Brain (organoid and tissue), 16 donors: ENCODE measurements at places on chromosomes 13 and 19.

DNA sequence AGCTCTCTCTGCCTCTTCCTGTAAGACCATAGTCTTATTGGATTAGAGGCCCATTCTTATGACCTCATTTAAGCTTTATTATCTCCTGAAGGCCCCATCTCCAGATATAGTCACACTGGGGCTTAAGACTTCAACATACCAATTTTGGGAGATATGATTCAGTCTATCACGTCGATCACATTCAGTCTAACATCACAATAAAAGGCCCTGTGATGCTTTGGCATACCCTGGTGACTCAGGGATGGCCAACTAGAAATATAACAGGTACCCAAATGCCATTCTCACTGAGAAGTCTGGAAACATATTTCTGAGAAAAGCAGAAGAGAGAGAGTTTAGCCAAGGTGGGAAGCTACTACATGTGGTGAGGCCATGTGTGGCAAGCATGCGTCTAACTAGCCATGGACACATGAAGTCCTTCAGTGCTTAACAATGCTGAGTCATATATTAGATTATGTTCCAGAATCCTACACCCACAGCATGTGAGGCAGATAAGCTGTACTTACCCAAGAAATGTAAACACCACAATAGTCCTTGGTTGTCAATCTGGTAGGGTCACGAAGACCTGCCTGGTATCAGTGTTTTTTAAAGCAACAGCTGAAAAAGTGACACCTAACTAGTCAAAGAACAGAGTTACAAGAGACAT, 485.1 kb downstream of the FOXO1 start:
- no peak for DNase-seq

GRCh38 chr13:27370305-27370872, 54.0 kb upstream of the GTF3A start:
- no peak for DNase-seq

DNA sequence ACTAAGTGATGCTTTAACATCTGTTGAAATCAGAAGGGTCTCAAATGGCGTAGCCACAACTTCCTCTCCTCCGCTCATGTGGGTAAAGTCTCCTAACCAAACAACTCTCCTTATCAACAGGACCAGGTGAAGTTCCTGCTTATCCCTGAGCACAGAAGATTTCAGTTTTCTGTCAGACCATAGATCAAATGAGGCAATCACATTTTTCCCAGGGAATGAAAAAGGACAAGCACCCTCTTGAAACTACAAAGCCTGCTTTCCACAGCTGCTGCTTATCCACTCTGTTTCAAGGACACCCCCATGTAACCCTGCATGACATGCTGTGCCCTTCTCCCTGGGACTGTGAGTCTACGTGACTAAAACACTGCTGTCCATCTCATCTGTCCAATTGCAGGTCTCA, 788.3 kb upstream of the SLITRK5 start:
- DNase-seq: no peak

GRCh38 chr13:67438465-67438864, 208.3 kb upstream of the PCDH9 start:
- DNase-seq: no peak

GRCh38 chr13:112968910-112969691, at the start of gene MCF2L:
TSS of gene MCF2L (plus strand) at chr13:112969214. CDS start at chr13:112969380, 166 bp downstream.
- peak; percentile 89 for DNase-seq

- DNase-seq: no peak
Observed at GRCh38 chr19:5751709-5752108, 31.3 kb downstream of the CATSPERD start.

DNA sequence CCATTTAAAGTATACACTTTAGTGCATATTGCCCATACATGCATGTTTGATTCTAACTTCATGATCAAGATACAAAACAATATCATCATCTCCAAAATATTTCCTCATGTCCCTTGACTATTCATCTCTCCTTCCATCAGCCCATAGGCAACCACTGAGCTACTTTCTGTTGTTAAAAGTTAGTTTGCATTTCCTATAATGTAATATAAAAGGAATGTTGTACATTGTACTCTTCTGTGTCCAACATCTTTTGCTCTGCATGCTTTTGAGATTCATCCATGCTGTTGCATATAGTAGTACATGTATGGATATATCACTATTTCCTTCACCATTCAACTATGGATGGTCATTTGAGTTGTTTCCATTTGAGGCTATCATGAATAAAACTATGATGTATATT, 74.7 kb downstream of the ITGBL1 start:
- no peak for DNase-seq

GRCh38 chr19:294341-294945, 3.2 kb upstream of the PLPP2 start:
- no peak for DNase-seq

- DNase-seq: no peak
Observed at GRCh38 chr19:15759962-15760565, 22.3 kb downstream of the OR10H3 start.

GRCh38 chr13:41017159-41017558, 2.0 kb downstream of the ELF1 start:
- no peak for DNase-seq

DNA sequence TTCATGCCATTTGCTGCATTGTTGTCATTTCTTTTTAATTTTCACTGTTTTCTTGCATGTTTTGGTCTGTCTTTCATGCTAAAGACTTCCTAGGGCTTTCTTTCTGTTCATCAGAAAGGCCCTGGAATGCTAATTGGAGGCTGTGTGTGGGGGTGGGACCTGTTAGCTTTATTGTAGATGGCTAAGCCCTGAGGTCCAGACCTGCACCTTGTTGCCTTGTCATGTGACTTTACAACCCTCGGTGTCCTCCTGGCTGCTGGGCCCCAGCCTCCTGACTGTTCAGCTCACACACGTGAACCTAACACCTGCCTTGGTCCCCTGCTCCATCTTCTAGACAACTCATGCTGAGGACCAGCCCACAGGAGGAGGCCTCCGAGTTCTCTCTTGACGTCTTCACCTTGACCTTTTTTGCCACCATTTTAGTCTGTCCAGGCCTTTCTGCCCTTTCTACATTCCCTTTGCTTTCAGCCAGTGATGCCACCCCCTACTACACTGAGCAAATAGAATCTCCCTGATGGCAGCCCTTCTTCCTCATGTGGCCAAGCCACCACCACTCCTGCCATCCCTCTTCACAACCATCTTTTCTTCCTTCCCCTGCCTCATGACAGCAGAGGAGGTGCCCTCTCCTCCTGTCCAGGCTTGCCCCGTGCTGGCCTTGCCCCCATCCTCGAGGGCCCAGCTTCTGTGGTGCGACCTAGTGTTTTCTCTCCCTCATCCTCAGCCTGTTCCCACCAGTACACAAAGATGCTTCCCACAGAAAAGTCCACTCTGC, 41.4 kb upstream of the GPI start:
- no peak for DNase-seq

GRCh38 chr13:98979012-98979660, 1.3 kb upstream of the DOCK9 start:
- DNase-seq: no peak

GRCh38 chr19:35932291-35932936, 3.8 kb upstream of the LRFN3 start:
- no peak for DNase-seq

GRCh38 chr13:33033051-33033812, 17.0 kb downstream of the KL start:
- no peak for DNase-seq
